ENCODE measurements at places on chromosomes 3 and 15. TPM values are rescaled to one million over a fixed set of nuclear protein-coding genes. Genes with fewer than 3 reads are reported as not detected.
A peak's percentile ranks its signal among the peaks of the same experiment; 100 is the strongest.

Gene LXN
- 8.6 TPM for total RNA-seq

Gene OXNAD1
- total RNA-seq: 17.5 TPM

Gene SEC11A
- 153 TPM for total RNA-seq

Gene GOLGA6L10
- 3.0 TPM for total RNA-seq

DNA sequence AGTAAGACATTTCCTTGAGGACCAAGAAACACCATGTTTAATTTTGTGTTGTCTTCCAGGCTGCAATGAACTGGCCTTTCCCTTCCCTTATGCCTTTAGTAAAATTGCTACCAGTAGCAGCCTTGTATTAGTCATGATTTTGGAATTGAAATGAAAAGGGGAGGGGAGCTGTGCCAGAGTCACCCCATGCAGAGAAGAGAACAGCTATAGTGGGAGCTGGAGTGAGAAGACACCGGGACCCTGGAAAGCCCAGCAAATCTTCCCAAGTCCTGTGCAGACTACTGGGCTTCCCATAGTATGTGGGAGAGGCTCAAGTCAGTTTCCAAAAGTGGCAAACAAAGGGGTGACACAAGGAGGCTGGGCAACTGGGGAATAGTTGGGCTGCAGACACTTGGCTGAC lies 178.5 kb downstream of the NR1D2 start:
- no peak for DNase-seq
- H3K36me3 ChIP-seq: peaks cover 5% of the 10 kb centered on the region
- H3K27ac ChIP-seq: peak overlapping the region; percentile 62
- H3K4me3 ChIP-seq: no peak overlapping the region
- H3K27me3 ChIP-seq: no peaks in the 10 kb centered on the region

DNA sequence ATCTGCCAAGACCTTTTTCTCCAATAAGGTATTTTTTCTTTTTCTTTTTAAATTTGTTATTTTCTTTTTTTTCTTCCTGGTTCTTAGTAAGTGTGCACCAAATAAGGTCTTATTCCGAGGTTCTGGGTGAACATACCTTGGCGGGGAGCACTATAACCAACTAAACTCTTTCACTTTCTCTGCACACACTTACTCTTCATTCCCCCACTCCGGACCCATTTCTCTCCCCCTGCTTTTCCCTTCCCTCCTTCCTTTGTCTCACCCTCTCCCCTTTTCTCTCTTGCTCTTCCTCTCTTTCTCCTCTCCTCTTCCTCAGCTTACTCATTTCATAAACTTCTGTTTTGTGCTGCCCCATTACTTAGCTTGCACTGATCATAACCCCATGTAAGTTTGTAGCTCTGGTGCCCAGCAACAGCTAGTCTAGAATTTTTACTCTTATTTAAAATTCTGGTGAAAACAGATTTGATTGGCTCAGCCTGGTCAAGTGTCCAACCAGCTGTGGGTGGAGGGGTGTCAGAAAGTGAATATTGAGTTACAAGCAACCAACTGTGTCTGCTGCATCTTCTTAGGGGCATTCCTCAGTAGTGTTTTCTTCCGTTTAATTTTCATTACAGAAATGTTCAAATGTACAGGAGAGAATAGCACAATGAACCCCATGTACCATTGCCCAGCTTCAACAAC lies 297.5 kb downstream of the SHQ1 start:
- no peak overlapping the region for H3K4me3 ChIP-seq
- no peaks in the 10 kb centered on the region for H3K4me1 ChIP-seq
- no peaks in the 10 kb centered on the region for H3K36me3 ChIP-seq
- no peak overlapping the region for H3K27ac ChIP-seq
- DNase-seq: no peak

DNA sequence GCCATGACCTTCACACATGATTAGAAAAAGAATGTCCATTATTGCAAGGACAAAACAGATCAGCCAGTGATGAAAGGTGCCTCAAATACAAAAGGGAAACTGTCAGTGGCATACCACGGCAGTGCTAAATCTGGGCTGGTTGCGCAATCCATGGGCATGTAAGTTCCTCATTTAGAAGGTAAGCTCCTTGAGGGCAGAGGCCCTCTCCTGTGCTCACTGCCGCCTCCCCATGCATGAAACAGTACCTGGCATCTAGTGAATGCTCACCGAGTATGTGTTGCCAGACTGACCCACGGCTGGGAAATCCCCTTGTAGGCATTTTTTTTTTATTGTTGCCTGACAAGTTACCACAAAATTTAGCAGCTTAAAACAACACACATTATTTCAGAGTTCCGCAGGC lies 312.1 kb upstream of the CHRM5 start:
- H3K4me3 ChIP-seq: no peak overlapping the region
- H3K36me3 ChIP-seq: no peaks in the 10 kb centered on the region
- H3K27me3 ChIP-seq: no peaks in the 10 kb centered on the region
- no peak overlapping the region for H3K27ac ChIP-seq

Gene TMEM207
- total RNA-seq: not detected

- H3K4me1 ChIP-seq: no peaks in the 10 kb centered on the region
- no peaks in the 10 kb centered on the region for H3K36me3 ChIP-seq
- H3K27ac ChIP-seq: no peak overlapping the region
- H3K4me3 ChIP-seq: no peak overlapping the region
- no peak for DNase-seq
These were observed 55.4 kb downstream of the CYP19A1 start for GRCh38 chr15:51283026-51283425.

Gene FOXL2NB
- not detected for total RNA-seq

- peak overlapping the region; percentile 32 for H3K27ac ChIP-seq
- no peaks in the 10 kb centered on the region for H3K36me3 ChIP-seq
- peaks cover 18% of the 10 kb centered on the region for H3K4me1 ChIP-seq
- H3K27me3 ChIP-seq: no peaks in the 10 kb centered on the region
These were observed 34.4 kb upstream of the TNFSF10 start for GRCh38 chr3:172557515-172558220.

DNA sequence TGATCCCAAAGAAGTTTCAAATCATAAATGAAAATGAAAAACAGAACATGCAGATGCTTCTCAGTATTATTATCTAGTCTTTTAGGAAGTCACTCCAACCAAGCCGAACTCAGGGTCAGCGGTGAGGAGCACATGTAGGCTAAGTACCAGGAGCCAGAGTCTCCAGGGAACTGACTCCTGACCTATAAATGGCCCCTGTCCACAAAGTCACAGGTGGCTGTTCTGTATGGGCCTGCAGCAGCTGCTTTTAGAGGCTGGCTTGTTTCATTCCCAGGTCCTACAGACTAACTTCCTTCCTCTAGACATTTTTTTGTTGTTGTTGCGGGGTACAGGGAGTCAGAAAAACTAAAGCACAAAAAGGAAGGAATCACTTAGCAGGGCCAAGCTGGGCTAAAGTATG lies 54.6 kb downstream of the DAPK2 start:
- DNase-seq: no peak
- H3K4me3 ChIP-seq: no peak overlapping the region
- H3K36me3 ChIP-seq: no peaks in the 10 kb centered on the region
- no peaks in the 10 kb centered on the region for H3K4me1 ChIP-seq
- no peak overlapping the region for H3K27ac ChIP-seq

Gene SLC51B
- total RNA-seq: not detected

Gene CCR3
- total RNA-seq: not detected

Gene UBE2Q2
- total RNA-seq: 101 TPM

Gene PLSCR2
- not detected for total RNA-seq

DNA sequence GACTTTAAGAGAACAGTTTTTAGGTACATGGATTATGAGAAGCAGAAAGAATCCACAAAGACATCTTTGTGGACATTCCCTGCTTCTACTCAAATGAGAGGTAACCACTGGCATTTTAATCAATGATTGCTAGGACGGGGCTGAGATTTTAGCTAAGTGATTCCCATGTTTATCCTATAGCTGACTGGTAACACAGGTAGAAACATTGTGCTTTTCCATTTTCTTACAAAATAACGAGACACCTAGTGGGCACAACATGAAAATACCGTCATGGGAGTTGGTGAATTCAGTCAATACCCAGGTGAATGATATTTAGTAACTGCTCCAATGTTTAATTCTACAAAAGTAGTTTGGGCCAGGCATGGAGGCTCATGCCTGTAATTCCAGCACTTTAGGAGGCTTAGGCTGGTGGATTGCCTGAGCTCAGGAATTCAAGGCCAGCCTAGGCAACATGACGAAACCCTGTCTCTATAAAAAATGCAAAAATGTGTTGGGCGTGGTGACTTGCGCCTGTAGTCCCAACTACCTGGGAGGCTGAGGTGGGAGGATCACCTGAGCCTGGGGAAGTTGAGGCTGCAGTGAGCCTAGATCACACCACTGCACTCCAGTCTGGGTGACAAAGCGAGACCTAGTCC lies 37.2 kb upstream of the DENND4A start:
- no peak overlapping the region for H3K4me3 ChIP-seq
- no peaks in the 10 kb centered on the region for H3K36me3 ChIP-seq
- no peak for DNase-seq
- peaks cover 21% of the 10 kb centered on the region for H3K4me1 ChIP-seq
- H3K27ac ChIP-seq: no peak overlapping the region

GRCh38 chr15:84938726-84939125 lies 42.9 kb upstream of the PDE8A start:
- DNase-seq: no peak
- H3K4me3 ChIP-seq: no peak overlapping the region
- H3K27ac ChIP-seq: no peak overlapping the region
- H3K27me3 ChIP-seq: no peaks in the 10 kb centered on the region
- no peaks in the 10 kb centered on the region for H3K4me1 ChIP-seq

DNA sequence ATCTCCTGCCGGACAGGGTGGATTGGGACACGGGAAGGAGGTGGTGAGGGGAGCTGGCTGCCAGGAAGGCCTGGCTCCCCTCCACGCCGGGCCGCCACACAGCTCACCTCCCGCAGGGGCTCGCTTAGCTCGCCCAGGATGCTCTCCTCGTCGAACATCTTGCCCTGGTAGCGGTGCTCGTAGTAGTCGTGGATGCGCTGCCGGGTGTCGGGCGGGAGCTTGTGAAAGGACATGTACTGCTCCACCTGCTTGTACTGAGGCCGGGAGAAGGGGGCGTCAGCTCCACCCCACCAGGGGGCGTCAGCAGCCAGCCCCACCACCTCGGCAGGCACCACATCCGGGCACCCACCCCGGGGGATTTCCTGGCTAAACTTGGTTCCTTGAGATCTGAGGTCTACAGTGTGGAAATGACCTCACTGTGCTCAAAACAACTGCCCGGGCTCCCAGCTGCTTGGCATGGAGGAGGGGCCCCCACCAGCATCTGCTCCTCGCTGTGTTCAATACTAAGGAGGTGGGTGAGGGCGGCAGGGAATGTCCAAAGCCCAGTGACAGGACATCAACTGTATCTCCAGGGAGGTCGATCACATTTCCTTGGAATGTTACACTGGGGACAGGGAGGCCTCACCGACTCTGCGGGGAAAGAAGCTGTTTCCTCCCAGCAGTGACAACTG lies 43.4 kb downstream of the HCN4 start:
- no peaks in the 10 kb centered on the region for H3K27me3 ChIP-seq
- H3K4me1 ChIP-seq: no peaks in the 10 kb centered on the region
- no peak overlapping the region for H3K4me3 ChIP-seq

Gene USP13
- total RNA-seq: 8.9 TPM

DNA sequence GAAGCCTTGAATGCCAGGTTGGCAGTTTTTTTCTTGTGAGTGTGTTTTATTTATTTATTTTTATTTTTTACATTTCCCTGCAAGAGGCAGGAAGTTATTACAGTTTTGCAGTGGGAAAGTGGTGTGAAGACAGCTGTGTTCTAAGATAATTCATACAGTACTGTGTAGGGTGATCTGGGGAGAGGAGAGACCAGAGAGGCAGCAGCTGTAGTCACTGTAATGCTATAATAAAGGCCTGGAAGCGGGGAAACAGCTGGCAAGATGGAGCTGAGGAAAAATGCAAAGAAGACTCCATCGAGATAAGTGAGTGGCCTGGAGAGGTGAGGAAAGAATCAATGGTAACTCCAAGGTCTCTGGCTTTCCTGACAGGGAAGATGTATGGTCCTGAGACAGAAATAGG lies 23.1 kb downstream of the CNTN3 start:
- no peak for DNase-seq
- H3K36me3 ChIP-seq: no peaks in the 10 kb centered on the region
- no peaks in the 10 kb centered on the region for H3K4me1 ChIP-seq
- H3K4me3 ChIP-seq: no peak overlapping the region

Gene CD200
- 4.4 TPM for total RNA-seq

Gene CCDC14
- 22.7 TPM for total RNA-seq

DNA sequence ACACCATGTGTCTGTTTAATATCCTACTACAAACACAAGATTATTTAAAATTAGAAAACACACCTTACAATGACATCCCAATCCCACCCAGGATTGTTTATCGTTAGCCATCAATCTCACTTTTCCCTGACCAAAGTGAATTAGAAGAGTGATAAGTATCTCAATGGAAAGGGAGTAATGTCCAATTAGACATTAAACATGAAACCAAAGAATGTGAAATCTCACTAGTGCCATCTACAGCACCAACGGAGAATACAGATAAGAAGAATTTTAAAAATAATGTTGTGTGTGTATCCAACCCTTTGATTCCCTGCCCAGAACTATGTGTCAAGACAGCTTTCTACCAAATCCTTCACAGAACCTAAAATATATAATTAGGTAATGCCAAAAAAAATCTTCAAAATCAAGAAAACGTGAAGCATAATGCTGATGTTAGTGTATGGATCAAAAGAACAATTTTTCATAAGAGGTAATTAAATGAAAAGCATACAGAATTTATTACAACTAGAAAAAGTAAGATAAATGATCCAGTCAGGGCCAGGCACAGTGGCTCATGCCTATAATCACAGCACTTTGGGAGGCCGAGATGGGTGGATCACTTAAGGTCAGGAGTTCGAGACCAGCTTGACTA lies 64.2 kb downstream of the SCAPER start:
- no peak overlapping the region for H3K27ac ChIP-seq
- H3K4me1 ChIP-seq: no peaks in the 10 kb centered on the region
- H3K36me3 ChIP-seq: no peaks in the 10 kb centered on the region

DNA sequence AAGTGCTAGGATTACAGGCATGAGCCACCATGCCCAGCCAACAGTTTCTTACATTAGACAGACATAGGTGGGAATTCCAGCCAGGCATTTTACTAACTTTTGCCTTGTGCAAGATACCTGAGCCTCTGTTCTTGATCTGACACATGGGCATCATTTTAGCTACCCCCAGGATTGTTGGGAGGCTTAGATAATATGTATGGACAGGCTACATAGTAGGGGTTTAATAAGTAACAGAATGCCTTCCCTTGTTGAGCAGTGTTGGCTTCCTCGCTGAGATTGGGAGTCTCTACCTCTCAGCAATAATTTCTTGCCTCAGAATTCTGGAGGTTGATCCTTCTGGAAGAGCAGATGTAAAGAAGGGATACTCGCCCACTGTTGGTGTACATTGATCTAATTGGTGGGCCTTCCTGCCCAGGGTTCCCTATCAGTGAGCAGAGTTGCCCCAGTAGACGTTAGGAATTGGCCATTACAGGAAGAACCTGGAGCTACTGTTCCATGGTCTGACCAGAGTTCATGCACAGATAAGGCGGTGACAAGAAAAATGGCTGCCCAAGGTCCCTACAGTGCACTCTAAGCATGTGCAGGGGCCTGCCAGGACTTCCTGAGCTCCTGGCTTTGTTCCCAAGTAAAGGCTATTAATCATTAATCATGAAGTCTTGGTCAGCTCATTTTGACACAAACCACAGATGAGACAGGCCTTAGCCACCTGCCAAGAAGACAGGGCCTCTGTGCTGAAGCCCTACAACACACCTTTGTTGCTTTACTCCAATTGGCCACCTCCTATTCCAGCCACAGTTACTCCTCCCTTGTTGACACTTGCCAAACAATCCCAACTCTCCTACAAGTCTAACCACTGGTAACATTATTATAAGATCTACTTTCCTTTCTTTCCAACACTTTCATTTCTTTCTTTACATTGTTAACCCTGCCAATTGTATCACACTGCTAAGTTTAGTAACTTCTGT lies 5.0 kb upstream of the IL17RE start:
- H3K36me3 ChIP-seq: no peaks in the 10 kb centered on the region
- H3K27me3 ChIP-seq: no peaks in the 10 kb centered on the region
- no peak overlapping the region for H3K27ac ChIP-seq
- DNase-seq: no peak

Gene PIF1
- total RNA-seq: 1.4 TPM

Gene PDIA3
- 66.2 TPM for total RNA-seq
